ENCODE measurements at places on chromosomes 5 and 9.

GRCh38 chr9:75149841-75150241, 61.5 kb downstream of the OSTF1 start:
- no peak for DNase-seq

DNA sequence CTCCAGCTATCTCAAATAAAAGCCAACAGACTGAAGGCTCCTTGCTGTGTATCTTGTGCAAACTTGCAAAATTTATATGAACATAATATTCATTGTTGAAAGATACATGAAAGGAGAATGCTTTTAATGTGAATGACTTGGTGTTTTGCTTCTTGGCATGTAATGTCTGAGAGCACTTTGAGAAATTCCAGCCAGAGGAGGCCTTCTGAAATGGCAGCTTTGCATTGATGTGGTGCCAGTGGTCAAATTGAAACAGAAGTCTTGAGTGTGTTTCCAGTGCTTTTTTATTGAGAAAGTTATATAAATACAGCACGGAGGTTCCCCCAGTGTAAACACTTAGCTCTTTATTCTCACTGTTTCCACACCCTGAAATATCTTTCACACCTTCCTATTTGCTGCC, 182.1 kb downstream of the ADCY2 start:
- no peak for DNase-seq

DNA sequence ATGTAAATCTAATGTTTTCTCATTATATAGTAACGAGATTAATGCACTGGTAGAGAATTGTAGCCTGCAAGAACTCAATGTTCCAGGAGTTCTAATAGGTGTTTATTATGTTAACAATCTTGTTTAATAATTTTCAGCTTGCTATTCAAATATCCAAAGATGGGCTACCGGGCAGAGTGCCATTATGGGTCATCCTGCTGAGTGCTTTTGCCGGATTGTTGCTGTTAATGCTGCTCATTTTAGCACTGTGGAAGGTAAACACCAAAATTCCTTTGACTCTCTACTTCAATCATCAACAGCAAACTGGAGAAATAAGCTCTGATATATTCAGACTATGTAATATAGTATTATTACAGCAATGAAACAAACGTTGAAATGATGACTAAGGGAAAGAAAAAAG, 41.9 kb upstream of the ITGA2 start:
- DNase-seq, result no peak

DNA sequence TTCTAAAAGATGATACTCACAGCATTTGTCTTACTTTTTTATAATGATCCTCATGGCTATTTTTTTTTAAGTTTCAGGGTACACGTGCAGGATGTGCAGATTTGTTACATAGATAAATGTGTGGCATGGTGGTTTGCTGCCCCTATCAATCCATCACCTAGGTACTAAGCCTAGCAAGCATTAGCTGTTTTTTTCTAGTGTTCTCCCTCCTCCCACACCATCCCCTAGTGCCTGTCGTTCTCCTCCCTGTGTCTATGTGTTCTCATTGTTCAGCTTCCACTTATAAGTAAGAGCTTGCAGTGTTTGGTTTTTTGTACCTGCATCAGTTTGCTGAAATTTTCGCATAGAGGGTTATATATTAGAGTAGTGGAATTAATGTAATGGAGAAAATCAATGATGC, 189.1 kb upstream of the CDH12 start:
- no peak for DNase-seq

GRCh38 chr9:127724012-127724411, 8.1 kb downstream of the TTC16 start:
- DNase-seq, result peak; percentile 73

DNA sequence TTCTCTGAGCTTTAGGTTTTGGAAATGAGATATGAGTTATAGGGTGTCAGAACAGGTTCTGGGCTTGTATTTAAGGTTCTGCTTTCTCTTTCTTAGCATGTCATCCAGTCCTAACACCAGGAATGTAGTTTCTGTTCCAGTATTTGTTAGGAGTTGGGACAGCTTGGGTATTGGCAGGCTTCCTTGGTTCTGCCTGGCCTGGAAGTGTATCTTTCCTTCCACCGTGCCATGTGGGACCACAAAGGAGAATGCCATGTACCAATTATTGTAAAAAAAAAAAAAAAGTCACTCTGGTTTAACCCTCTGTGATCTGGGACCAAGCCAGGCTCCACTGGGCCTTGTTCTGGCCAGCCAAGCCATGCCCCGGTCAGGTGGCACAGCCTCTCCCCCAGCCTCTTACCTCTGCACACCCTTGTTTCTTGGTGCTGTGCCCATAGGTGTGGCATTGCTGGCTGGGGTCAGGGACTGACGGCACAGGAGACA, 47.8 kb downstream of the ARHGAP26 start:
- peak; percentile 35 for DNase-seq

GRCh38 chr5:178290376-178290775, 57.8 kb upstream of the PHYKPL start:
- DNase-seq, result no peak

- DNase-seq, result peak; percentile 57
These were observed 28.2 kb upstream of the NCS1 start for GRCh38 chr9:130143958-130144366.

DNA sequence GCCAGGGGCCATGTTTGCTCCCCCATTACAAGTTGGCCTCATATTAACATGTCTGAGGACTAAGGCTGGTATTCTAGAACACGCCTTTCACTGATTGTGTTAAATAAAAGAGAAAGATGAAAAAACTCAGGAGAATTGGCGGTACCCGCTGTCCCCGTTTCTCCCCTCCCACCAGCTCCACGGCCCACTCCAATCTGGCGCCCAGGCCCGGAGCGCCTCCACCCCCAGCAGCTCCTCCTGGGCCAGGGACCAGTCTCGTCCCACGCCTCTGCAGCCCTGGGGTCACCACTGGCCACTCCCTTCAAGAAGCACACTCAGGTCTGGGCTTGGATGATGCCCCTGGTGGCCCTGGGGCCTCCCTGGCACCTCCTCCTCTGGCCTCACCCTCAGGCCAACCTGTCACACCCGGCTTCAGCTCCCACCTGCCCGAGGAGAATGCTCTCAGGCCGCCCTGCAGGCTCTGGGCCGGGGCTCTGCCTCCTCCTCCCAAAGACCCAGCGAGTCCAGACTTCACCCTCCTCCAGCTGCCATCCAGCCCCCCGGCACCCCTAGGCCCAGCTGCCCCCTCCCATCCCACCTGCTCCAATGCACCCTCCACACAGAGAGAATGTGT, 133.0 kb upstream of the PPP1R26 start:
- no peak for DNase-seq

DNA sequence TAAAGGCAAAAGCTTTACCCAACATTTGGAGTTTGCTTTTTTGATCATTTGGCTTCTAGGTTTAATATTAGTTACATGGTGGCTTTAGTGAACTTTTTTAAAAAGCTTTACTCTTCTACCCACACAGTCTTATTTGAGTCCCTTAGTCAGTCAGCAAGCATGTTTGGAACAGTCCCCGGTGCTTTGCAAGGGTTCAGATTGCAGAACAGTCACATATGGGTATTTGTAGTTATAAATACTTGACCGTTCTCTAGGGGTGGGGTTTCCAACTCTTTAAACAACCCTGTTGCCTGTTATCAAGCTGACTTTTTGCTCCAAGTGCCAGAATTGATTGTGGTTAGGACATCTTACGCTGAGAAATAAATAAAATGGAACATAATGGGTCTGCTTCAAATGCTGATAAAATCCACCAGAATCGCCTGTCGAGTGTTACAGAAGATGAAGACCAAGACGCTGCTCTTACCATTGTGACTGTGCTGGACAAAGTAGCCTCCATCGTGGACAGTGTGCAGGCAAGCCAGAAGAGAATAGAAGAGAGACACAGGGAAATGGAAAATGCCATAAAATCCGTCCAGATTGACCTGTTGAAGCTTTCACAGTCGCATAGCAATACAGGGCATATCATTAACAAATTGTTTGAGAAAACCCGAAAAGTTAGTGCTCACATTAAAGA, at the start of gene CAVIN4:
Gene CAVIN4, plus strand, starts transcription at position 304 of the 673 bp plus-strand sequence. Its CDS starts 65 bp downstream, at position 369.
- DNase-seq, result no peak

- no peak for DNase-seq
These were observed 46.4 kb downstream of the ERP44 start for GRCh38 chr9:100052375-100052774.

- DNase-seq, result no peak
These were observed 123.9 kb downstream of the TLE4 start for GRCh38 chr9:79695531-79696175.

GRCh38 chr5:118467103-118467502, 521.2 kb downstream of the DTWD2 start:
- DNase-seq, result no peak

- no peak for DNase-seq
These were observed 78.3 kb upstream of the ZNF608 start for GRCh38 chr5:124824637-124825158.

GRCh38 chr5:132381614-132382013, 12.1 kb downstream of the SLC22A5 start:
- DNase-seq, result no peak

GRCh38 chr9:81687521-81688261, 1.7 kb downstream of the TLE1 start:
- DNase-seq, result peak; percentile 63

DNA sequence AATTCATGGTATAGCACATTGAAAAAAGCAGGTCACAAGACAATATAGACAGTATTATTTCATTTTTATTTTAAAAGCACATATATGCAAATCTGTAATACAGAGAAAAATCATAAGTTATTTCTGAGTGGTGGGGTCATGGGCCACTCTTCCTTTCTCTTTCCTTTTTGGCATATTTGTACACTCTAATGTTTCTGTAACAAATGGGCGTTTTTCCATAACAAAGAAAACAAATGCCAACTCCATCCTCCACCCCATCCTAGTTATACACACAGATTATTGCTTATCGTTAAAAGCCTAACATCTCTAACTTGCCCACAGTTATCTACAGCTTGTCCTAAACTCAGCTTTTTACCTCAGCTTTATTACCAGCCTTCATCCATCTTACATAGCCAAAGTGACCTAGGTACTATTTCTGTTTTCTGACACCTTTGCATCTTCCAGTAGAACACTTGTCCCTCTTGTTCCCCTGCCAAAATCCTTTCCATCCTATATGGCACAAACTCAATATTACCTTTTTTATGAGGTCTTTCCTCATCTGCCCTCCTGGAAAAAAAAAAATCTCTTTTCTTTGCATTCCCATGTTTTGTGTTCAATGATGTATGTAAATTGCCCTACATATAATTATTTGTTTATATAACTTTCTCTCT, 4.1 kb downstream of the KIAA0825 start:
- no peak for DNase-seq

DNA sequence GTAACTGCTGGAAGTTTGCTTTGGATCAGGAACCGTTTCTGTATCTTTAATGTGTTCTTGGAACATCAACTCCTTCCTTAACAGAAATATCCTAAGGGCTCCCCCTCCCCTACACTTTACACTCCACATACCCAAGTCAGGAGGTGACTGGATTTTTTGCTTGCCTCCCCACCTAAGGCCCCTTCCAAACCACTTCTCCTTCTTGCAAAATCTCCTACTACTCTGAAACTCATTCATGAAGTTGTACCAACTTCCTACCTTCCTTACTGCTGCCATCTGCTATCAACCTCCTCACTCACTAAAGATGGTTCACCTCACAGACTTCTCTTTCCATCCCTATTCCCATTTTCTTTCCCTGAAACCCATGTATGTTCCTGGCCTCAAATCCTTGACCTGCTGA, 16.1 kb downstream of the TXN start:
- DNase-seq, result no peak

DNA sequence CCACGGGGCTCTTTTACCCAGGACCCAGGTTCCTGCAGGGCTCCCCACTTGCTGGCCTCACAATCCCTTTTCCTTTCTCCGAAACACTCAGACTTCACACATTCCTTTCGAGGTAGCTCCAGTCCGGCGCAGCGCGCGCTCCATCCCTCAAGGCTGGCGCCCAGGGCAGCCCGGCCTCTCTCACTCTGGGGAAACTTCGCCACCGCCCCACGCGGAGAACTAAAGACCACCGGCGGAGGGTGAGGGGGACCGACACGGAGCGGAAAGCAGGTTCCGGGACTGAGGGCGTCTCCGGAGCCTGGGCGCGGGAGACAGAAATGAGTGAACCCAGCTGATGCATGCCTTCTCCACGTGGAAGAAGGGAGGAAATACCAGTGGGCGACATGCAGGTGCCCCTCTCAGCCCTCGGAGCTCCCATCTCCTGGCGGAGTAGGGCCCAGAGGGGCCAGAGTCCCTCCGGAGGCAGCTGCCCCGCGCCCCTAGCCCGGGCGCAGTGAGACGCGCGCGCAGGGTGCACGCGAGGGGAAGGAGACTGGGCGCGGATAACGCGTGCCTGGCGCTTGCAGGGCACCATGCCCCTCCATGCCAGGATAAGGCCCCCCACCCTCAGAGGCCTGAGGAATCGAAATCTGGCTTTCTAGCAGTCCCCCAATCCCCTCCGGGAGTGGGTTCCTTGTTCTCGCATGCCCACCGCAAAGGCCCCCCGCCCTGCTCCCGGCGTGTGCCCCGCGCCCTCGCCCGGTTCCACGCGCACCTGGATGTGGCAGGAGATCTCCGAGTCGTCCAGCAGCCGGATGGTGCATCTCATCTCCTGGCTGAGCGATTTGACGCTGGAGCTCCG, 650 bp downstream of the FRMD3 start:
- DNase-seq, result peak; percentile 44

DNA sequence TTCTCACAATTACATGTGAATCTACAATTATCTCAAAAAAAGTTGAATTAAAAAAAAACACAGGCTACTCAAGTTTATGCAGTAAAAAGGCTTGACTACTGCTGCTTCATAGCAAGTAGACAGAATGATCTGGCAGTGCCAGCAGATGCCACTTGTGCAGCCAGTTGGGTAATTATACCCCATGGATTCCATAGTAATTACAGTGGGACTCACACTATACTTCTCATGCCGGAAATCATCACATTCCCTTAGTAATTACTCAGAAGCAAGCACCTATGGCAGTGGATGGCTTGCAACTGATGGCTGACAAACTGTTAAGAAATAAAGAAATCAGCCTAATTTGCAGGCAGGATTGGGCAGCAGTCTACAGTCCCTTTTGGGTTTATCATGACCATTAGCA, 463.2 kb upstream of the KLF4 start:
- DNase-seq, result no peak

DNA sequence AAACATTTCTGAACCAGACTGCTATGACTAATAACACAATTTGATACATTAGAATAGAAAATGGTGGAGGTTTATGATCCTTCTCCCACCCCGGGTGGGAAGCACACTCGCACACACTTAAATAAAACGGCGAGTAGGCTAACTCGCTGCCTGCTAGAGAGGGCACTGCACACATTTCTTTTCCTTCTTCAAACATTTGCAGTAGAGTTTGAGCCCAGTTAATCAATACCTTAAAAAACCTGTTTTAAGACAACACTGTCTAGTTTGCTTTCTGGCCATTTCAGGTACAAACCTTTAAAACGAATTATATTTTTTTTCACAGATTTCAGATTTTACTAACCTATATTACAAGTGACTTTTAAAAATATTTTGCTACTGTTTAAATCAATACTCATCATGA, 63.5 kb downstream of the EFNA5 start:
- no peak for DNase-seq

DNA sequence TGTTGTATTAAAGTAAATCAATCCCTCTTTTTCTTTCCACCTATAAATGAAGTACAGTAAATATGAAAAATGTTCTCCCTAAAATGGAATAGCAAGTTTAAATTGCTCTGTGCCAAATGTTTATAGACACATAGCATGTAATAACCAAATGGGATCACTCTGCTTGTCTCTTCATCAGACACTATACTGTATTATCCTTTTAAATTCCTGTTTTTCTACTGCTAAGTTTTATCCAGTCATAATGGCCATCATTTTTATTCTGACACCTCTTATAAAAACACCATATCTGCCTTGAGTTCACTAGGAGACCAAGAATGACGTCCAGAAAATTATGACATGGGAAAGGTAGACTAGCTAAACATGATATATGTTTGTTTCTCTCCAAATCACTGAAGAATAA, 252.8 kb downstream of the CAAP1 start:
- DNase-seq, result no peak
